Transverse colon (tissue), 4 donors: ENCODE measurements at places on chromosomes 4 and X. TPM values are rescaled to one million over a fixed set of nuclear protein-coding genes. Genes with fewer than 3 reads are reported as not detected.

GRCh38 chr4:128916832-128917231 lies 107.3 kb downstream of the JADE1 start:
- peak; percentile 10 for DNase-seq

DNA sequence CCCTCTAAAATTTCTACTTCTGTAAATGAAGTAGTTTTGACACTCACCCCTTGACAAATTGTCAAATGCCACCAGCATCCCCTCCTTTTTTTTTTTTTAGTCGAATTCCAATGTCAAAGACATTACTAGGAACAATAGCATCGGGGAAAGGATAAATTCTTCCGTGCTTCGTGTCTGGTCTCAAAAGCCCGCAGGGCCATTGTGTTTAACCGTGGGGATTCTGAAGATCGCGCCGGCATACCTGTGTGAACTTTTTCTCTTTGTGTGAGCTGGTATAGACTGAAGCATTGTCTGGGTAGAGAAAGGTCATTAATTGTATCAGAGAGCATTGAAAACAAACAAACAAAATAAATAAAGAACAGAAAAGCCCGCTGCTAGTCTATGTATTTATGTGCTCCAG lies 313.9 kb downstream of the ASMT start:
- DNase-seq, result no peak

- DNase-seq, result no peak
Measured at GRCh38 chrX:389021-389441, 2.3 kb upstream of the PPP2R3B start.

DNA sequence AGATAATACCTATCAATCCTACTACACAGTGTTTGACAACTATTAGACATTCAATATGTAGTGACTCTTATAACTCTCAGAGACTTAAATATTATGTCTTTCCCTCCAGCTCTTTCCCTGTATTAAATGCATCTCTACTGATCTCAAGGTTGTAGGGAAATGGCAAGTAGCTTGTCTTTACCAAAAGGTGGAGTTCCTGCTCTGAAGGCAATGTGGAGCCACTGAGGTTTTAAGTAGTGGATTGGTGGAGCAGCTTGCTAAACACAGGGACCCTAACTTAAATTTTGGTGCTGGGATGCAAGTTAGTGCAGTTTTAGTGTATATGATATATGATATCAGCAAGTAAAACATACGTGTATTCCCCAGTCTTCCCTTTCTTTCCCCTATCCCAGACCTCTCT lies 13.1 kb downstream of the FNIP2 start:
- no peak for DNase-seq

DNA sequence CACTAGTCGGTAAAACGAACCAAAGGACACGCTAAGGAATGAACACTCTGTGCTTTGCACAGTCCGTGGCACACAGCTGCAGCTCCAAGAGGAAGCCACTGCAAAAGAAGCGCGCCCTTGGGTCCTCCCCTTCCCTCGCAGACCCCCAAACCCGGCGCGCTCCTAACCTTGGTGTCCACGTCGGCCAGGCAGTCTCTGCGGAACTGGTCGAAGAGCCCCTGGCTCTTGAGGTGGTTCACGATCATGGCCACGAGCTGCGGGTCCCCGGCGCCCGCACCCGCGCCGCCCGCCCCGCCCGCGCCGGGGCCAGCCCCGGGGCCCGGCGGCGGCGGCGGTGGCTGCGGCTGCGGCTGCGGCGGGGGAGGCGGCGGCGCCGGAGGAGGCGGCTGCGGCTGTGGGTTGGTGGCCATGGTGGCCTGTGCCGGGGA lies 333 bp downstream of the BOD1L1 start:
- DNase-seq, result peak; percentile 14

TMEM192 gene
- total RNA-seq, result 7.5 TPM

ESX1 gene
- not detected for total RNA-seq

DNA sequence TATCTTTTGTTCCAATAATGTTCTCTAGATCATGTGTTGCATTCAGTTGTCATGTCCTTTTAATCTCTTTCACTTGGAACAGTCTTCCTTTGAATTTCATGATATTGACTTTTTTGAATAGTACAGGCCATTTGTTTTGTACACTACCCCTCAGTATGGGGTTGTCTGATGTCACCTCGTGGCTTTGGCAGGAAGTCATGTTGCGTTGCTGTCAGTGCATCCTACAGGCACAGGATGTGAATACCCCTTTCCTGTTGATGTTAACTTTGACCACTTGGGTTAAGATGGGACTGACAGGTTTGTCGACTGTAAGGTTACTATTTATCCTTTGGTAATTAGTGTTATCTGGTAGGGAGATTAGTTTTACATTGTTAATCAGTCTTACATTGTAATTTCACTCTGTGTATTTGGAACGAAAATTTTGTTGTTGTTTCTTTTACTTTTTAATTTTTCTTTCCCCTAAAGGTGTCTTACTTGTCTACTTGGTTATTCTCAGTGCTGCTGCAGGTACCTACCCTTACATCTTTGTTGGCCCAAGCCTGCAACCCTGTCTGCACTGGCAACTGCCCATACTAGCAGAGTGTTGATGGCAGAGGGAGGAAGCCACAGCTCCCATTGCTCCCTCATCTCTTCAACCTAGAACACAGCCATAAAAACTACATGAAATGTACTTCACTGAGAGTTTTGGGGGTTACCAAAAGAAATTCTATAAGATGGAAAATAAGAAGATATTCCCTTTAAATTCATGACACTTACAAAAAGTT lies 14.7 kb upstream of the ATP8A1 start:
- peak; percentile 11 for DNase-seq

DNA sequence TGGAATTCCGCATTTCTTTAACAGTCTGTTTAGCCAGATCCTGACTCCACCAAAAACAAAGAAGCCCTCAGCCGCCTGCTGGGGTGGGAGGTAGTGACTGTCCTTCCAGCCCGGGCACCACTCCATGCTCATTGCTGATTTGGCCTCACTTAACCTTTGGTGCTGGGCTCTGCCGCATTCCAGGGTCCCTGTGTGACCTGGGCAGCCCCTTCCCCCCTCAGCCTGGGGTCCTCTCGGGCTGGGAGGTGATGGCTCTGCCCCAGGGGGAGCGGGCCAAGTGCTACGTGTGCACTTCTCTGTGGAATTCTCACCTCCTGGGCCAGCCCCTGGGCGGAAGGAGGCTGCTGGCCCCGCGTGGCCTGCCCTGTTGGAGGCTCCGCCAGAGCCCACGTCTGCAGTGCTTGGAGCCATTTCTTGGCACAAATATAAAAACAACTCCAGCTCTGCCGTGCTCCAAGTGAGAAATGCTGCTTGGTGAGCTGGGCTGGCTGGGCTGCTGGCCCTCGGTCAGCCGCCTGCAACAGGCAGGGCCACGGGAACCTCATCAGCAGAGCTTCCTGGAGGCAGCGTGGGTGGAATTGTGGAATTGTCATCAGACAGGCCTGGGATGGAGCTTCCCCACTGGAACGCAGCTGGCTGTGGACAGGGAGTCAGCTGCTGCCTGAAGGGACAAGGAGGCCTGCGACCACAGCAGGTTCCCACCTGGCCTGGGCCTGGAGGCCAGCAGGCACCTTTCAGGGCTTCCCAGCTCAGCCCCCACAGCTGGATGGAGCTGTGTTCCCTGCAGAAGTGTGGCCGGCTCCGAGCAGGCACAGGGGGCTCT lies 66.0 kb downstream of the TRMT44 start:
- DNase-seq, result peak; percentile 18

DNA sequence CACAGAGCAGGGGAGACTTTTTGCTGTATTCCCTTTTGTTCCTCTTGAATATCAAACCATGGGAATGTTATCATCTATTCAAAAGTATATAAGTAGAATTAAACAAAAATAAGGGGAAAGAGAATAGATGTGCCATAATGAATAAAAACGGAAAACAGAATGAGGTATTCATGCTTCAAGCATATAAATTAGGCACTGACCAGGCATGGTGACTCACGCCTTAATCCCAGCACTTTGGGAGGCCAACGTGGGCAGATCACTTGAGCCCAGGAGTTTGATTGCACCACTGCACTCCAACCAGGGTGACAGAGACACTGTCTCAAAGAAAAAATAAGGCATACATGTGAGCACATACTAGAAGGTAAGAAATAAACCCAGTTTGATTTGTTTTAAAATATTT lies 16.3 kb upstream of the NEUROG2 start:
- no peak for DNase-seq

GRCh38 chrX:133681421-133681820 lies 266.1 kb upstream of the GPC4 start:
- DNase-seq, result no peak

GRCh38 chr4:41611881-41612871 lies 74.2 kb downstream of the LIMCH1 start:
- DNase-seq, result peak; percentile 51

DNA sequence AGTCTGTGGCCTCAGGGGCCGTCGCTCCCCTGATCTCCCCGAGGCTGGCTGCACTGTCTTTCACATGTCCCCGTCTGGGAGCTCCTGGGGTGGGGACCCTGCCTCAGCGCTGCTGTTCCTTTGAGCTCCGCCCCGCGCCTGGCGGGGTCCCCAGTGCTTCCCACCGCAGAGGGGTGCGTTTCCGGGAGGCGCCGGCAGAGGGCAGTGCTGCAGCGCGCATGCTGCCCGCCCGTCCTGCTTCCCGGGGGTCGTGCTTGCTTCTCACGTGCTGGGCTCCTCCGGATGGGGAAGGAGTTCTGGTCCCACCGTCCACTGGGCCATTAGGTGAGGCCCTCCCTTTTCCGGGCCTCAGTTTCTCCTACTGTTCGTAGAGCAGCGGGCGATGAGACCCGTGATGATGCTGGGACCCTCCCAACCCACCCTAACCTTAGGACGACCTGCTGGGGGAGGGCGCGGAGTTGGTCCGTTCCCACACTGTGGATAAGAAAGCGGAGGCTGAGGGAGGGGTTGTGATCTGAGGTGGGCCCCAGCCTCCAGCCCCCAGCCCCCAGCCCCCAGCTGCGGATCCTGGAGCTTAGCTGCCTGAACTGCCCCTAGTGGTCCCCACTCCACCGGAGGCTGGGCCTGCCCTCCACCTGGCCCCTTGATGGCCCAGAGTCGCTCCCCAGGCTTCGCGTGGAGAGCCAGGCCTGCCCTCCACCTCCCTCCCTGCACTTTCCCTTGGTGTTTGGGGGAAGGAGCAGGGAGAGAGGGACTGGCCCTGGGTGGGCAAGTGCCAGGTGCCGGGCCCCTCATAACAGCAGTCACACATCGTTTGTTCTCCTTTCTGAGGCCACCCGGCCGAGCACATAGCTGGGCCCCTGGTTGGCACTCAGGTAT lies 15.3 kb downstream of the CPZ start:
- DNase-seq, result peak; percentile 23

DNA sequence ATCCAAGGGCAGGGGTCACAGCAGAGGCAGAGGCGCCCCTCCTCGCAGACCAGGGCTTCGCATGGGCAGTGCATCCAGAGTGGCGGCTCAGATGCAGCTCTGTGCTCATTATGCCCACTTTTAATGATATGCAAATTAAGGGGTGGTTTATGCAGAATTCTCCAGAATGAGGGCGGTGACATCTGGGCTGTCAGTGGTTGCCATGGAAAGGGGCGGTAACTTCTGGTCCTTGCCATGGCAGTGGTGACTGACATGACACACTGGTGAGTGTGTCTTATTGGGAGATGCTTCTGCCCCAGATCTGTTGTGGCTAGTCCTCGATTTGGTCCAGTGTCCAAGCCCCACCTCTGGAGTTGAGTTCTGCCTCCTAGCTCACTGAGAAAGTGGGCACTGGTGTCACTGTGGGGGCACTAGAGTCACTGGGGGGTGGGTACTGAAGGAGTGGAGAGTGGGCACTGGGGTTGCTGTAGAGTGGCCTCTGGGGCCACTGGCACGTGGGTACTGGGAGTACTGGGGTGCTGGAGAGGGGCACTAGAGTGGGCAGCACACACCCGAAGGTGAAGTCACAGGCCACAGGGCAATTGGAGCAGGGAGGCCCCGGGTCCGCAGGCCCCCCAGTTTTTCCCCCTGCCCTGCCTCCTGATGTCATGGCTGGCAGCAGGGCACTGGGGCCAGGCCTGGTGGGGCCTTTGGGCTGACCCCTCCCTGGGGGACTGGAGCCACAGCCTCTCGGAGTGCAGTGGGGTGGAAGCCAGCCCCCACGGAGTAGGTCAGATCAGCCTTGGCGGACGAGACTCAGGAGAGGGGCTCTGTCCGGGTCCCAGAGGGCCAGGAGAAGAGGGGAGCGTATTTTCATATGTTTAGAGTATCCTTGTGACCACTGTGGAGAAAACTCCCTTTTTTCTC lies 98.6 kb upstream of the NKX1-1 start:
- DNase-seq, result peak; percentile 1

GRCh38 chrX:144790148-144790547 lies 457.2 kb upstream of the SPANXN1 start:
- no peak for DNase-seq

- DNase-seq, result no peak
Measured at GRCh38 chr4:112511803-112512118, 4.2 kb downstream of the NEUROG2 start.

GRCh38 chr4:140234697-140235060 lies 80.7 kb upstream of the MAML3 start:
- DNase-seq, result no peak

GRCh38 chr4:107348188-107349050 lies 312.3 kb upstream of the DKK2 start:
- no peak for DNase-seq

DNA sequence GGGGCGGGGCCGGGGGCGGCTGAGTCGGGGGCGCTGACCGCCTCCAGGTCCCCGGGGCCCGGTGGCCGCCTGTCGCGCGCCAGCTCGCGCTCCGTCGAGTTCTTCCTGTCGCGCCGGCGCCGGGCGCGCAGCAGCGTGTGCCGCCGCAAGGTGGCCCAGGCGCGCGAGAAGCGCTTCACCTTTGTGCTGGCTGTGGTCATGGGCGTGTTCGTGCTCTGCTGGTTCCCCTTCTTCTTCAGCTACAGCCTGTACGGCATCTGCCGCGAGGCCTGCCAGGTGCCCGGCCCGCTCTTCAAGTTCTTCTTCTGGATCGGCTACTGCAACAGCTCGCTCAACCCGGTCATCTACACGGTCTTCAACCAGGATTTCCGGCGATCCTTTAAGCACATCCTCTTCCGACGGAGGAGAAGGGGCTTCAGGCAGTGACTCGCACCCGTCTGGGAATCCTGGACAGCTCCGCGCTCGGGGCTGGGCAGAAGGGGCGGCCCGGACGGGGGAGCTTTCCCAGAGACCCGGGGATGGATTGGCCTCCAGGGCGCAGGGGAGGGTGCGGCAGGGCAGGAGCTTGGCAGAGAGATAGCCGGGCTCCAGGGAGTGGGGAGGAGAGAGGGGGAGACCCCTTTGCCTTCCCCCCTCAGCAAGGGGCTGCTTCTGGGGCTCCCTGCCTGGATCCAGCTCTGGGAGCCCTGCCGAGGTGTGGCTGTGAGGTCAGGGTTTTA lies 1.5 kb downstream of the ADRA2C start:
- DNase-seq, result peak; percentile 15

GRCh38 chrX:12370497-12370986 lies 232.3 kb downstream of the FRMPD4 start:
- DNase-seq, result no peak
